Dermis blood vessel endothelial cell (primary cell): ENCODE measurements at places on chromosomes 7 and 10. TPM values are rescaled to one million over a fixed set of nuclear protein-coding genes. Genes with fewer than 3 reads are reported as not detected.

PARP12 gene
- total RNA-seq = 98.3 and 107 TPM in 2 replicates

OGDHL gene
- total RNA-seq = 0.33 and 0.85 TPM in 2 replicates

MEIG1 gene
- not detected in 2 replicates for total RNA-seq

TAS2R41 gene
- total RNA-seq = not detected in 2 replicates

LEP gene
- not detected in 2 replicates for total RNA-seq
